Astrocyte of the cerebellum (primary cell): ENCODE measurements at places on chromosomes 5 and 9.
A peak's percentile ranks its signal among the peaks of the same experiment; 100 is the strongest.

DNA sequence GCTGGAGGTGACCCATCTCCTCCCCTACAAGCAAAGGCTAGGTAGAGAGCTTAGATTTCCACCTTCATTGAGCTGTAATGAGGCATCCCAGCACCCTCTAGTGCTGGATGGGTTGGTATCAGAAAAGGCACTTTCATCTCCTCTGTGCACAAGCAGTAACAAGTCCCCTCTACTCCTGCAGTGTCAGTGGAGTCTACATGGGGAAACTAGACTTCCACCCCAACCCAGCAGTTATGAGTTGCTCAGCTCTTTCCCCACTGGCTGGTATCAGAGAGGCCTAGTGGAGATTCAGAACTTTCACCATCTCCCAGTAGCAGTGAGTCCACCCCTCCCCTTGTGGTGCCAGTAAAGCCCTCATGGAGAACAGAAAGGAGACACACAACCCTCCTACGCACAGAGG, 17.9 kb downstream of the FCN1 start:
- no peak for DNase-seq

GRCh38 chr5:51214746-51215145, 168.5 kb upstream of the ISL1 start:
- DNase-seq: no peak

- no peak for DNase-seq
Measured at GRCh38 chr9:79026316-79026715, 545.4 kb upstream of the TLE4 start.

DNA sequence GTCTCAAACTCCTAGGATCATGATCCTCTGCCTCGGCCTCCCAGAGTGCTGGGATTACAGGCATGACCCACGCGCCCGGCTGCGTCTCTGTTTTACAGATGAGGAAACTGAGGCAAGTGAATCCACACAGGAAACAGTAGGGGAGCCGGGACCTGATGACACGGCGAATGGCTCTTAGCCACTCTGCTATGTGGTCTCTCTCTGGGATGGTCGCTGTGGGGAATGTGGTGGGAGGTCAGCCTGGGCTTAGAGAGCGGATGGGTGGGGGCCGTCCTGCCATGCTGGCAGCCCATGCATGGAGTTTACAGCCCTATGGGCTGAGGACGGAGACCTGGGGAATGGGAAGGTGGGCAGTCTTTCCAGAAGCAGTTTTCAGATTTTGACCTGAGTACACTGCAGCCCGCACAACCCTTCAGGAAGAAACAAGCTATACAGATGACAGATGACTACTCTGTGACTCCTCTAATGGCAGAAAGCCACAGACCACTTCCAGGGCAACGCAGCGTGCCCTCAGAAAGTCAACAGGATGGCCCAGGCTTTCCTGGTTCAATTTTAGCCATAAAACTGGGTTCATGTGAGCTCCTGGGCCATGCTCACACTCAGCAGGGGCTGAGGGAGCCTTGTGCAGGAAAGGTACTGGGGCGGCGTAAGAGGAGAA, 136.1 kb upstream of the RAPGEF1 start:
- no peak for DNase-seq

DNA sequence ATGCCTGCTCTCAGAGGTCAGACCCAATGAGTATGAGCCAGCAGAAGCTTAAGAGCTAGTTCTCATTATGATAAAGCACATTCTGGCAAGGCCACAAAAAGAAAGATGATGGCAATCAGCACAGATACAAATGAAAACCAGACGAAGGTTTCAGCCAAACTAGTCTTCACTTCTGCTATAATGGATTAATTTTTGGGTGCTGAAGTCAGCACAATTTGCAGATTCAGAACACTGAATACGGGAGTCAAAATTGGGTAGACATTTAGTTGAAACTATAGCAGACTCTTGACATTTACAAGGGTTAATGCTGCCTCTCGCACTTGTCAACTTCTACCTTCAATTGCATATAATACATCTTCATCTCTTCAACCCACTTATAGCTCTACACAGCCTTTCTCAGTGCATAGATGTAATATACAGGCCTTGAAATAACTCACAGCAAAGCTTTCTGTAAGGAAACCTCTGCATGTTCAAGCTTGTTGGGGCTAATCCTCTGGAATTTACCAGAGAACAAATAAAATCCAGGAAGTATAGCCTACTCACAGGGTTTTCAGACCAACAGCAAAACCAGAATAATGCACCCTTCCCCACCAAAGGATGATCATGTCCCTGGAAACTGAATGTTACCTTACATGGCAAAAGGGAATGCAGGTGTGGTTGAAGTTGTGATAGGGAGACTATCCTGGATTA, 77.1 kb downstream of the BAAT start:
- no peak for DNase-seq

GRCh38 chr5:177435847-177436536, 9.5 kb downstream of the GRK6 start:
- DNase-seq: no peak

GRCh38 chr5:150750469-150750868, 8.3 kb downstream of the DCTN4 start:
- DNase-seq: no peak

DNA sequence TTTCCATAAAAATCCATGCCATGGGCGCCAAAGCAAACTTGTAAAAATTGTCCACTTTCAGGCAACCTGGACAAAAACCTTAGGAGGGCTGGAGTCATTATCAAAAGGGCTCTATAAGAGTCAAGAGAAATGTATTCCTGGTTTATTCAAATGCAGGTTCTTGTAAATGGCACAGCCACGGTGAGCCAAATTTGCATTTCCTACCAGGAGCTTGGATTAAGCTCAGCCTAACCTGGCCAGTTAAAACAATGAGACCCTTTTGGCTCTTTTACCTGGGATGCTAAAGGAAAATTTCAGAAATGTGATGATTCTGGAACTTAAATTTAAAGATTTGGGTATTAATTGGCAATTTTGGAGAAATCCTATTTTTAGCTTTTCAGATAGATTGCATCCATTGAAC, 8.9 kb upstream of the ZNF474 start:
- DNase-seq: no peak

GRCh38 chr5:6393596-6394194, 15.3 kb upstream of the MED10 start:
- DNase-seq: no peak

DNA sequence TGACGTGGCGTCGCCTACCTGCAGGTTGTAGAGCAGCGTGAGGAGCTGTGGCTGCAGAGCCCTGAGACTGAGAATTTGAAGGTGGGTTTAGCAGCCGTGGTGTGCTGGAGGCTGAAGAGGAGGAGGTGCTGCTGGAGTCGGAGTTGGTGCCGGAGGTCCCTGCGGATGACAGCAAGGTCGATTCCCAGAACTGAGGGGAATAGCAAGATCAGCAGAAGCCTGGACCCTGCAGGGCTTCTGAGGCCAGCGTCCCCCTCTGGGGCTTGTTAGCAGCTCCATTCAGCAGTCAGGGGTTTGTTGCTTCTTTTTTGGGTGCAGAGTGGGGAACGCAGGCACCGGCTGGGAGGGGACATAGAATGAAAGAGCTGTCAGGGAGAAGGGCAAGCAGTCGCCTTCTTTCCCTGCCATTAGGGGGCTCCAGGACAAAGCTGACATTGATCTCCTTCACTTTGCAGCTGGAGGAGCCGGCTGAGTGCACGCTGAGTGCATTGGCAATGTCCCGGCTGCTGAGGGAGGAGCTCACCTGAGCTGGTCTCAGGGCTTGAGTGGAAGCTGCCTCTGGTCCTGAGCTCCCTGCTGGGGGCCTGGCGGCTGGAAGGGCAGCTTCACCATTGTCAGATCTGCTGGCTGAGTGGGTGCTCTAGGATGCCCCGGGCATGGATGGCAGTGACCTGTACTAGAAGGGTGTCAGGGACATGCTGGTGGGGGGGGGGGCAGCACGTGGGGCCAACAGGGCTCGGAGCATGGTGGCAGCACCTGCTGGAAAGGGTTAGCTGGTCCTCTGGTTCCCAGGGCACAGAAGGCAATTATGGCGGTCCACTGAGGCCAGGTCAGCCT, 20.8 kb downstream of the OBP2B start:
- DNase-seq: no peak

DNA sequence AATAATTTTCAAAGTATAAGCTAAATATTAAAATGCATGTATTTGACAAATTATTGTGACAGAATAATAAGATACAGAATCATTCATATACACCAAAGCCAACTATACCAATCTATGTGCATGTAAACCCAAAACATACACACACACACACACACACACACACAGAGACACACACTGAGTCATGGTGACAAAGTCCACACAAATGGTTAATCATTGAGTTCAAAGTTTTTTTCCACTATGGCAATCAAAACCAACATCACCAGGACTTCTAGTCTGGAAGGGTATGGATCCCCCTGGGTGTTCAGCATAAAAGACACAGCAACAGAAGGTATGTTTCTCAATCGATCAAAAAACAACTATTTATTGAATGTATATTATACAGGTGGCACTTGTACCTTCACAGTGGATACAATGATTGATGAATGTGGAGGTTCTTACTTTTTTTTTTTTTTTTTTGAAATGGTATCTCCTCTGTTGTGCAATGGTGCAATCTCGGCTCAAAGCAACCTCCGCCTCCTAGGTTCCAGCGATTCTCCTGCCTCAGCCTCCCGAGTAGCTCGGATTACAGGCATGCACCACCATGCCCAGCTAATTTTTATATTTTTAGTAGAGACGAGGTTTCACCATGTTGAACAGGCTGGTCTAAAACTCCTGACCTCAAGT, 137.0 kb downstream of the PDE4D start:
- no peak for DNase-seq

DNA sequence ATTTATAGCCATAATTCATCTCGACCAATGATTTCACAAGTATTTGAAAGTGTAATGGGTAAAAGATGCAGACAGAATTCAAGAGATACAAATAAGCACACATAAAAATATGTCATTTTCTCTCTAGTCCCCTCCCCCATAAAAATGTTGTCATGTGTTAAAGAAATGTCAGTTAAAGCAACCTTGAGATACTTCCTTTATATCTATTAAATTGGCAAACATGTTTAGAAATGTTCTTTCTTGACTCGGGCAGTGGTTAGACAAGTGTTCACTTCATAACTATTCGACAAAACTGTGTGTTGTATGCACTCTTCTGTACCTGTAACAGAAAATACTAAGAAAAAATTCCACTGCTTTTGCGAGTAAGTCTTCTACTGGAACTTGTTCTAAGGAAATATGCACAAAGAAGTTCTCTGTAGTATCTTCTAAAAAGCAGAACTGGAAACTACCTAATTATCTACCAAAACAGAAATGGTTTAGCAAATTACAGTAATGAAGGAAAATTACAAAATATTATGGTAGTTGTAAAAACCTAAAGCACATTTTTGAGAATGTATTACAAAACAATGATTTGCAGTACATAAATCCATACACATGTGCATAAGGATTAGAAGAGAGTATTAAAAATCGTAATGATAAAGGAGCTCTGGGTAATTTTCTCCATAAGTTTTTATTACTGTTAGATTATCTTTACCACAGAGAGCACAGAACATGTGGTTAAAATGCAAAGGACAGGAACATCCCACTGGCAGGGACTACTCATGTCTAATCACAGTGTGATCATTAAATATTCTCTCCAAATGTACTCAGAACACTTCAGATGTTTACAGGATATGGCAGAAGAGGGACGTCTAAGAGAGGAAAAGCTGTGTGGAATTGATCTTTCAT, 35.9 kb downstream of the FBXW2 start:
- no peak for DNase-seq

DNA sequence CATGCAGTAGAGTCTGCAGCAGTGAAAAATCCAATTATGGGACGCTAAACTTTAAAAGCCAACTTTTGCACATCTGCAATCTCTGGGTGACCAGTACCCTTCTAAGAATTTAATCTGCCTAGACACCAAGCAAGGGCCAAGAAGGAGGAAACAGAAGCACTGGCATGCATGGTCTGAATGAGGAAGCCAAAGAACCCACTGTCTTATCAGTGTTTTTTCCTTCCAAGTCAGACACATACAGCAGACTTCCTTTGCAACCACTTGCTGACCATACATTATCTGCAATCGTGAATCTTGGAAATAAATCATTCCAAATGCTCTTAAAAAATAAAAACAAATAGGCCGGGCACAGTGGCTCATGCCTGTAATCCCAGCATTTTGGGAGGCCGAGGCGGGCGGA, 65.9 kb downstream of the DEPDC1B start:
- DNase-seq: no peak

- DNase-seq: no peak
Measured at GRCh38 chr5:43353668-43354067, 40.5 kb upstream of the HMGCS1 start.

DNA sequence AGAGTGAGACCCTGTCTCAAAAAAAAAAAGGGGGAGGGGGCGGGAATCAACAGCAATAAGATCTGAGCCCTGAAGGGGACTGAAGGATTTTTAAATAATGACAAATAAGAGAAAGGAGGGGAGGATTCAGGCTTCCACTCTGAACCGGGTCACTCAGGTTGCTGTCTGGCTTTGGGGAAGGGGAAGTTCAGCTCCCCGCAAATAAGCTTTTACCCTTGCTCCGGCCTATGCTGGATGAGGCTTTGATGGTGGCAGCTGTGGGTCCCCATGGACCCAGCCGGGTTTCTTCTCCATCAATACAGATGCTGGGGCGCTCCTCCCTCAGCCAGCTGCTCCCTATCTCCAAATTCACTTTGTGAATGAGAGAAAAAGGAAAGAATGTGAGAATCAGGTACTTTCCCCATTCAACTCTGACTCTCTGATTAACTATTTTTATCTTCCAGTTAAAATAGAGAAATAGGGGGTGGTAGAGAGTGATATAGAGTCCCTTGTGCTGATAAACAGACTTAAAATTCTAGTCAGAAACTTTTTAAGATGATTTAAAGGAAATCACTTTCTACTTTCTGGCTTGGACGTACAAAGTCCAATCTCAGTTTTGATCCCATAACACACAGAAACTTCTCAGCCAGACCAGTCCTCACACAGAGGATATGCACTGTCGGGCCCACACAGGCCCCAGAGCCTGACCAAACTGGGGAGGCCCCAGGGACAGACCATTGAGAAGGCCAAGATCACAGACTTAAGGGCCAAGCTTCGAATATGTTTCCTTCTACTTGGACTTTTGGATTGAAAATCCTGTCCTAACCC, 39.6 kb downstream of the C5orf15 start:
- no peak for DNase-seq

DNA sequence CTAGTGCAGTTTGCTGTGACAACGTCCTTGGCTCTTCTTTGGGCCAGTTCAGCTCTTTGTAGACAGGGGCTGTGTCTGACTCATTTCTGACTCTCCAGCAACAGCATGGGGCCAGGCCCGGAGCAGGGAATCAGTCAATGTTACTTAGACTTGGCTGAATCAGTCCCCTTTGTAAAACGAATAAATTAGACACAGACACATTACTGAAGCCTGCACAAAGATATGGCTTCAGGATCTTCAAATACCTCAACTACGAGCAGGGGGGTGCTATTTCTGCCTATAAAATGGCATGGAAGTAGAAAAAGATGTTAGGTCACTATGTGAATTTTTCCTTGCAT, 204.7 kb downstream of the TTLL11 start:
- peak; percentile 86 for DNase-seq

DNA sequence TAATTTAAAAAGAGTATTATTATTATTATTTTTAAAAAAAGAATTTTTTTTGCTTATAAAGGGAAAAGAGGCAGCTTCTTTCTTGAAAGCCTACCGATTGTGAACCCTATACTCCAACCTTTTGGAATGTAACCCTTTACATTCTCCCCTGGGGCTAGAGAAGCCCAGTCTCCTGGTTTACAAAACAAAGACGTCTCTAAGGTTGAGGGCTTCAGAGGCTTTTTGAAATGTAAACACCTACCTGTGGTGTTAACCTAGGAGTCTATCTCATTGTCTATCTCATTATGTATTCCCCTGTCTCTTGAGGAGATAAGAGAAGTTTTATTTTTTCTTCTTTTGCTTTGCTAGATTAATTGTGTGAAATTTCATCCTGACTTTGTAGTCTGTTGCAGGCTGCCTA, 4.7 kb downstream of the TNFSF8 start:
- DNase-seq: no peak
